Left lung (tissue), 14 donors: ENCODE measurements at places on chromosomes 6 and 20.

GRCh38 chr6:135906972-135907465 is 55.5 kb downstream of the PDE7B start:
- H3K4me3 ChIP-seq, result no peak overlapping the region
- H3K27ac ChIP-seq, result no peak overlapping the region
- DNase-seq, result no peak
- H3K36me3 ChIP-seq, result no peaks in the 10 kb centered on the region

GRCh38 chr6:159713984-159714383 is 13.3 kb upstream of the WTAP start:
- H3K27me3 ChIP-seq, result no peaks in the 10 kb centered on the region
- no peak overlapping the region for H3K4me3 ChIP-seq
- peaks cover 45% of the 10 kb centered on the region for H3K4me1 ChIP-seq
- no peak overlapping the region for H3K27ac ChIP-seq
- H3K36me3 ChIP-seq, result no peaks in the 10 kb centered on the region
- no peak for DNase-seq

DNA sequence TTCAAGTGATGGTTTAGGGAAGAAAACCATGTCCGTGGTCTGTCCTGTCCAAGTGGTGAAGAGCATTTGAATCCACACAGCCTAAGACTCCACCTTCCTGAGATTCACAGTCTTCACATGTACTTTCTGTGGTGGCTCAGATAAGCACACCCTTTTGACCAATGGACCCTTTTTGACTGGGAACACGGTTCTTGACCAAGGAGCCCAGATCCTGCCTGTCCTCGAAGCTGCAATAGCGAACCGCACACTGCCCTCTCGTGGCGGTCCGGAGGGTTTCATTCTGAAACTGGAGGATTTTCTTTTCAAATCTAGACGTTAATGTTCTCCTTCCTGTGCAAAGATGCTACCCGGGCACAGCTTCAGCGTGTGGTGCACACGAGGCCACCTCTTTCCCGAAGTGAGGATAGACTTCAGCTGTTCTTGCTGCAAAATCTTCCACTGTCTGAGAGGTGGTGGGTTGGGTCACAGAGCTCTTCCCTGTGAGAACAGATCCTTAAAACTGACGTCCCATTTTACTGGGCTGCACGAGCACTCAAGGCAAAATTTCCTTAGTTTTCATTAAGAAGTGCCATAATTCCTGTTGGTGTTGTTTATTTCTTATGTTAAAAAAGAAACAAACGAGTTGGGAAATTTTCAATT is 90.5 kb downstream of the SYNJ2 start:
- H3K4me3 ChIP-seq, result no peak overlapping the region
- H3K4me1 ChIP-seq, result peaks cover 6% of the 10 kb centered on the region
- H3K36me3 ChIP-seq, result peaks cover 24% of the 10 kb centered on the region
- DNase-seq, result peak; percentile 68

DNA sequence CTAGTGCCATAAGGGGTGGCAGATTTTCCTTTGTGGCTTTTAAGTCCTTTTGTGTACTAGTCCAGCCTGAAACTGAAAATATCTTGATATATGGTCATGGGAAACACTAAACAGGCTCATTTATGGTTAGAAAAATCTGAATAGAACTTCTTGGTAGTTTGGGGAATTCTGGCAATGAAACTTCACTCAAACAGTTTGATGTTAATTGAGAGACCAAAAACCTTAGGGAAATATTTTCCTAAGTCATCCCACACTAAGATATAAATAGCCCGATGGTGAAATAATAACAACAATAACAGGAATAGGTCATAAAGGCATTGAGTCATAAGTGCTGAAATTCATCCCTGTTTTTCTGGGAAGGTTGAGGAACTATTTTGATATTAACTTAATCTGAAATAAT is 146.2 kb upstream of the SMLR1 start:
- peak overlapping the region; percentile 9 for H3K27ac ChIP-seq
- H3K27me3 ChIP-seq, result no peaks in the 10 kb centered on the region
- H3K36me3 ChIP-seq, result no peaks in the 10 kb centered on the region
- no peak overlapping the region for H3K4me3 ChIP-seq
- peak; percentile 26 for DNase-seq
- no peaks in the 10 kb centered on the region for H3K4me1 ChIP-seq

DNA sequence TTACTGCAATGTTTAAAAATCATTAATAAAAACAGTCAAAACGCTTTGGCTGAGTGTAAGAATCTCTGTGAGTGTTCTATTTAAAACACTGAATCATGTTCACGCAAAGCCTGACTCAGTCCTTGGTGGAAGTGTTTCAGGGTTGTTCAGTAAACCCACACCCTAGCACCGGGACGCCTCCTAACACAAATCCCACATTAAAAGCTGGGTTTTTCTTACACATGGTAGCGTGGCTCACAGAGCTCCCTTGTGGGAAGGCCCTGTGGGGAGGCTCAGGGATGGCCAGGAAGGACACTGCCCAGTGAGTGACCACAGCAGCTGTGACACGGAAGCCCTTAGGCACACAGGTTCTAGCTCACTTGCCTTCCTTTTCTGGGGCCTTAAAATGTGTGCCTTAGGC is 80.2 kb downstream of the GMPR start:
- H3K4me1 ChIP-seq, result peaks cover 35% of the 10 kb centered on the region
- peak overlapping the region; percentile 39 for H3K27ac ChIP-seq
- H3K27me3 ChIP-seq, result no peaks in the 10 kb centered on the region
- no peaks in the 10 kb centered on the region for H3K36me3 ChIP-seq
- H3K4me3 ChIP-seq, result no peak overlapping the region

DNA sequence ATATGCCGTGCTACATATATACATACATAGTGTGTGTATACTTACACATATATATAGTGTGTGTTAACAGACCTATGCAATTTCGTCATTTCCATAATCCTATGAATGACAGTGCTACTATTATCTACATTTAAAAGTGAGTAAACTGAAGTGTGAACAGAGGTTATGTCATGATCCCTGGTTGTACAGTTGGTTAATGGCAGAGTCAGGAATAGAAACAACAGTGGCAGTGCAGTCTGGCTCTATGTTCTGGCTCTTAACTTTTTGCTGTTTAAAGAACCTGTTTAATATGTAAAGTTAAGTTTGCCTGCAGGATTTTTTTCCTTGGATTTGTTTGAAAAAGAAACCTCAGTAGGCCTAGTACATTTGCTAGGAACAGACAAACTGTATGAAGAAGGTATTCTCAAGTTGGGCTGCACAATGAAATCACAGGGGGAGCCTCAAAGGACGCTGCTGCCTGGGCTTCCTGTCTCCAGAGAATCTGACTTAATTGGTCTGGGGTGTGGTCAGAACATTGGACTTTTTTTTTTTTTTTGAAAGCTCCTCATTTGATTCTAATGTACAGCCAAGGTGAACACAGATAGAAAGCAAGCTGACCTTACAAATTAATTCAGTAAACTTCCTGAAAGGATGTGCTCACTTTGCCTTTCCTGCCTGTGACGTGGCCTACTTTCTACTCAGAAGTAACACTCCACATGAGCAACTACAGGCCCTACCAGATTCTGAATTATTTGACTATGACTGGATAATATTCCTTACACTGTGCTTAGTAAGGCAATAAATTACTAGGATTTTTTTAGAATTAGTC is 29.4 kb downstream of the PLCB1 start:
- no peaks in the 10 kb centered on the region for H3K36me3 ChIP-seq
- H3K4me1 ChIP-seq, result no peaks in the 10 kb centered on the region

DNA sequence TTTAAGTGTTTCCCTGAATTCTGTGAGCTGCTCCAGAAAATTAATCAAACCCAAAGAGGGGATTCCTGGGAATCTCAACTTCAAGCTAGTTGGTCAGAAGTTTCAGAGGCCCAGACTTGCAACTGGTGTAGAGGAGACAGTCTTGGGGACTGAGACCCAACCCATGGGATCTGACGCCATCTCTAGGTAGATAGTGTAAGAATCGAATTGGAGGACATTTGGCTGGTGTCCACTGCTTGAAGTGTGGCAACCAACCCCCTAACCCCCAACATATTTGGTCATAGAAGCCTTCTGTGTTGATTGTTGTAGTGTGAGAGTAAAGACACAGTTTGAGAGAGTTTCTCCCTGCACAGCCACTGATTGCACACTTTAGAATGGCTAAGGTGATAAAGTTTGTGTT is 103.5 kb upstream of the CARMIL1 start:
- no peak for DNase-seq
- no peaks in the 10 kb centered on the region for H3K27me3 ChIP-seq
- H3K4me3 ChIP-seq, result no peak overlapping the region
- peak overlapping the region; percentile 42 for H3K27ac ChIP-seq
- no peaks in the 10 kb centered on the region for H3K36me3 ChIP-seq

DNA sequence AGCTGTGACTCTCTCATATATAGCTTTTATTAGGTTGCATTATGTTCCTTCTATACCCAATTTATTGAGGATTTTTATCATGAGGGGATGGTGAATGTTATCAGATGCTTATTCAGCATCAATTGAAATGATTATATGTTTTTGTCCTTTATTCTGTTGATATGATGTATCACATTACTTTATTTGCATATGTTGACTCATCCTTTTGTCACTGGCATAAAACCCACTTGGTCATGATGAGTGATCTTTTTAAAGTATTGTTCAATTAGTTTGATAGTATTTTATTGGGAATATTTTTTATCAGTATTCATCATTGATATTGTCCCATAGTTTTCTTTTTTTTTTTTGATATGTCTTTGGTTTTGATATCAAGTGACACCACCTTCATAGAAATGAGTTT is 529.9 kb downstream of the MMUT start:
- no peaks in the 10 kb centered on the region for H3K27me3 ChIP-seq
- H3K4me1 ChIP-seq, result no peaks in the 10 kb centered on the region
- no peak overlapping the region for H3K27ac ChIP-seq
- H3K36me3 ChIP-seq, result no peaks in the 10 kb centered on the region

DNA sequence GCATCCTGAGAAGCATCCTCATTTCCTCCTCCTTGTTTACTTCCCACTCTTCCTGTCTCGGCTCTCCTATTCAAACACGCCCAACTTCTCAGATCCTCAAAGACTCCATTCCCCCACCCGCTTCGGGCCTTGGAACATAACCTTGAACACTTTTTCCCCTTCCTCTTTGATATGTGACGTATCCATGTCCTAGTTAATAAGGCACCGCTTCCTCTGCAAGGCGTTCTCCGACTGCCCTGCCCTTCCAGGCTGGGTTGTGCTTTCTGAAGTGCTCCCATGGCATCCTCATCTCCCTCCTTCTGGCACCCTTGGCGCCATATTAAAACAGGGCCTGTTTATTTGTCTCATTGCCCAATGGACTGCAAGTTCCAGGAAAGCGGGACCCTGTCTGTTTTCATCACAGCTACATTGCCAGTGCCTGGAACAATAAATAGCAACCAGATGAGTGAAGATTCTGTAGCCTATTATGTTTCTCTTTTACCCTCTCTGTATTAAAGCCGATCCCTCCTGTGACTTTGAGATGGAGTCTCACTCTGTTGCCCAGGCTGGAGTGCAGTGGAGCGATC is 115.3 kb upstream of the TRAF3IP2 start:
- no peak for DNase-seq
- H3K27ac ChIP-seq, result no peak overlapping the region
- no peak overlapping the region for H3K4me3 ChIP-seq

- H3K27me3 ChIP-seq, result no peaks in the 10 kb centered on the region
- H3K4me1 ChIP-seq, result no peaks in the 10 kb centered on the region
- H3K27ac ChIP-seq, result no peak overlapping the region
- H3K4me3 ChIP-seq, result no peak overlapping the region
- peak; percentile 66 for DNase-seq
- H3K36me3 ChIP-seq, result no peaks in the 10 kb centered on the region
These were observed 133.5 kb downstream of the TBC1D7 start for GRCh38 chr6:13194852-13195251.

GRCh38 chr6:26234421-26235301 is 130.3 kb upstream of the BTN3A2 start:
- peak overlapping the region; percentile 42 for H3K4me3 ChIP-seq
- peak overlapping the region; percentile 84 for H3K27ac ChIP-seq
- no peaks in the 10 kb centered on the region for H3K36me3 ChIP-seq
- peaks cover 96% of the 10 kb centered on the region for H3K27me3 ChIP-seq
- peaks cover 17% of the 10 kb centered on the region for H3K4me1 ChIP-seq

DNA sequence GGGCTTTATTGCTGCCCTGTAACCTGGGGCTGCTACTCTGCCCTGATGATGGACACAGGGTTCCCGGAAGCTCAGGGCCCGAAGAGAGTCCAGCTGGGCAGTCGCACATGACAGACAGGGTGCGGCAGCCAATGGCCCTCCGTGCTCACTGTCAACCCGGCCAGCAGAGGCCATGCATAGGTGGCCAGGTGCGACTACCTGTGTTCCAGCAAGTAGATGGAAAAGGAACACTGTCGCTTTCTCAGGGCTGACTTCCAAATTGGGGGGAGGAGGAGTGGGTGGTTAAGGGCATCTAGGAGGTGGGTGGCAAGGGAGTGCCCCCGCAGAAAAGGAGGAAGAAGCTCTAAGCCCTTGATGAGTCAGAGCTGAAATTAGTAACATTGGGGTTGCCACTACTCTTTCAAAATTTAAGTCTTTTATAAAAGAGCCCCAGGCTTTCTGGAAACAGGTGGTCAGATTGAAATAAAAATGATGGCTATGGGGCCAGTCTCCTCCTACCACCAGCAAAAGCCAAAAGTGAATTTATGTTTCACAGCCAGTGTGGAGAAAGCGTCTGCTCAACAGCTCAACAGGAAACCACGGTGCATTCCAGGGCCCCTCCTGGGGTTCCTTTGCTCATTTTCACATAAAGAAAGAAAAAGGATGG is 2.3 kb upstream of the RAMACL start:
- no peak overlapping the region for H3K27ac ChIP-seq
- no peaks in the 10 kb centered on the region for H3K36me3 ChIP-seq
- H3K4me1 ChIP-seq, result peaks cover 5% of the 10 kb centered on the region
- no peak for DNase-seq
- H3K4me3 ChIP-seq, result no peak overlapping the region
- no peaks in the 10 kb centered on the region for H3K27me3 ChIP-seq

DNA sequence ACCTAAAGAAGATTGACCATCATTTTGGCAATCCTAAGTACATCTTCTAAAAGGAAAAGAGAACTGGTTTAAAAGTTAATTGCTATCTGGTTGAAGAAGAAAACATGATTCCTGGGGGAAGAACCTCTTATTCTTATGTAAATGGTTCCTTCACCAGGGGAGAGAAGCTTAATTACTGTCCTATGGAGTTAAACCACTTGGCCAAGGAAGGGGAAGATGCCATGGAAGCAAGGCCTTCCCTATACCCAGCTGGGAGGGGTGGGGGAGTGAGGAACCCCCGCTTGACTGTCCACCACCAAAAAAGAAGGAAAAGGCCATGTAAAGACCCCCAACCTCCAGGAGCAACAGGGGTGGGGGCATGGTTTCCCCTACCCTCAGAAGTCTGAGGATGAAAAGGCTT is 962.1 kb downstream of the GRIK2 start:
- no peak overlapping the region for H3K4me3 ChIP-seq
- H3K27ac ChIP-seq, result no peak overlapping the region
- no peaks in the 10 kb centered on the region for H3K27me3 ChIP-seq
- no peaks in the 10 kb centered on the region for H3K4me1 ChIP-seq

DNA sequence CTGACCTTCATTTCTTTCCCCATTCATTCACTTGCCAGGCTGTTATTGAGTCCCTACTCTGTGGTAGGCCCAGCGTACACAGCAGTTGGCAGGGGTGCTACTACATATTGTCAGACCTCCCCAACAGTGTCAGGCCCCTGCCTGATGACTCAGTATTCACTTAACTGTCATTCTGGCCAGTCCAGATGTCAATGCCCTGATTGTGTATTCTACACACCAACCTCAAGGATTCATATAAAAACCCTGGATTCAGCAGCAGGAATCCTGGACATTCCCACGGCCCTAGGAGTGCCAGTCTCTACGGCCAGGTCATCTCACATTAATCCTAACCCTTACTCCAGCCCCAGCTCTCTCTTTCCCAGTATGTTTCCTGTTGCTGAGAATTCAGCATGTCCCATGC is 151.5 kb downstream of the TASP1 start:
- no peak for DNase-seq
- no peak overlapping the region for H3K27ac ChIP-seq
- H3K4me3 ChIP-seq, result no peak overlapping the region
- H3K4me1 ChIP-seq, result no peaks in the 10 kb centered on the region
- H3K36me3 ChIP-seq, result peaks cover 10% of the 10 kb centered on the region
